ENCODE measurements at places on chromosomes 1 and 21. TPM values are rescaled to one million over a fixed set of nuclear protein-coding genes. Genes with fewer than 3 reads are reported as not detected.
A peak's percentile ranks its signal among the peaks of the same experiment; 100 is the strongest.

The RORC gene
- total RNA-seq, result 0.52 TPM

The PROX1 gene
- total RNA-seq, result 1.5 TPM

- DNase-seq, result no peak
Observed at GRCh38 chr1:15923241-15923640, 52.7 kb downstream of the ZBTB17 start.

The PADI2 gene
- 5.8 TPM for total RNA-seq

- no peak for DNase-seq
Observed at GRCh38 chr1:168979276-168979675, 127.2 kb upstream of the ATP1B1 start.

DNA sequence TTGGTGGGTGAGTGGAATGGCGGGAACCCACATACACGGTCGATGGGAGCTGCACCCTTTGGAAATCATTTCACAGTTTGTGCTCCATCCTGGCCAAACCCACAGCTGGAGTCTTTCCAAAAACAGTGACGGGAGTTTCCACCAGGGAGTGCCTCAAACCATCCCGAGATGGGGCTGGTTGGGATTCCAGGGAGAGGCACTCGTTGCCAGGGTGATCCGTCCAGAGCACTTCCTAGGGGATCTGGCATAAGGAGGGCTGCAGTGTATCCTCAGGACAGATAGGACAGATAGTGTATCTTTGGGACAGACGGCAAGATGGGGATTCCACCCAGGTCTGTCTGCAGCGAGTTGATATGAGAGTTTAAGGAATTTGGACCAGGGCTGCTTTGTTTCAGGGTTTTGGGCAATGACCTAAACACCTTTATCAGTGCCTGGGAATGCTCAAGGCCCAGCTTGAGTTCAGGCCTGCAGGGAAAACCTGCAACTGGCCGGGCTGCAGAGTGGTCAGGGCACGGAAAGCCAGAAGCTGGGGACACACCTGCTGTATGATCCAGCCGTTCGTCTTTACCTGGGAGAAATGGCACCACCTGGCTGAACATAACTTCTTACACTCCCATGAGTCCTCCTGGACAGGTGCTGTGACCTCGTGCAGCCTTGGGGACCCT is 3.4 kb upstream of the POFUT2 start:
- DNase-seq, result peak; percentile 32

- DNase-seq, result no peak
Observed at GRCh38 chr1:150207281-150207971, 28.5 kb downstream of the ANP32E start.

GRCh38 chr1:67430358-67431155 is at the start of gene SERBP1:
Gene SERBP1, minus strand, starts transcription at chr1:67430402. Its CDS starts 102 bp downstream, at chr1:67430300.
- DNase-seq, result peak; percentile 92

GRCh38 chr1:90393025-90393424 is 324.1 kb downstream of the BARHL2 start:
- DNase-seq, result no peak

DNA sequence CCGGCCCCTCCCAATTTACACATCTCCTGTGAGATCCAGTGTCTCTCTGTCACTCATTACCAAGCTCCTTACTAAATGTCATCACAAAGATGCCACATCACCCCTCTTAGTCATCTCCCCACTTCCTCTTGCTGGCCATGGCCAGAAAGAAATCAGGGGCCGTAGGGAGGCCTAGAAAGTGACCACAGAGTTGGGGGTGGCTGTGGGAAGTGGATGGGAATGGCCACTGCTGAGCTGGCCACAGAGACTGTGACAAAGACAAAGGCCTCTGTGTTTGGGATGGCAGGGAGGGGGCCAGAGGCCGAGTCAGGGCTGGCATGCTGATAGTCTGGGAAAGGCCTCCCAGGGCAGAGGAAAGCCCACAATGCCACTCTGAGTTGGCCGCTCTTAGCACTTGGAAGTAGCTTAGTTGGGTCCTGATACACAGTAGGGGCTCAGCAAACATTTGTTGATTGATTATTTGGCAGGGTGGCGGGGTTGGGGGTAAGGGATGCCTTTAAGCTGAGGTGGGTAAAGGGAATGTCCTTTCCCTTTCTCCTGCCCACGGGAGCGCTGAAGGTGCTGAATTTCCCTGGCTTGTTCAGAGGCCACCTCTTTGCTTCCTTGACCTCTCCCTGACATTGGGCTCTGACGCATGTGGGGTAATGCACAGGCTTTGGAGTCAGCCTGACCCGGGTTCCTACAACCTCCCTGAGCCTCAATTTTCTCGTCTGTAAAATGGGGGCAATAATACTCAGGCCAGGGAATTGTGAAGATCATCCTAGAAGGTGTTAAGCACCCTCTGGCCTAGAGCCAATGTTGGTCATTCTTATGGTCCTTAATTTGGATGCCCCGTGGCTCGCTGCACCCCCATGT is 13.2 kb downstream of the NAV1 start:
- DNase-seq, result no peak

The OR2T11 gene
- not detected for total RNA-seq

The KRTAP19-3 gene
- total RNA-seq, result not detected

GRCh38 chr1:3109355-3109754 is 40.4 kb downstream of the PRDM16 start:
- no peak for DNase-seq

DNA sequence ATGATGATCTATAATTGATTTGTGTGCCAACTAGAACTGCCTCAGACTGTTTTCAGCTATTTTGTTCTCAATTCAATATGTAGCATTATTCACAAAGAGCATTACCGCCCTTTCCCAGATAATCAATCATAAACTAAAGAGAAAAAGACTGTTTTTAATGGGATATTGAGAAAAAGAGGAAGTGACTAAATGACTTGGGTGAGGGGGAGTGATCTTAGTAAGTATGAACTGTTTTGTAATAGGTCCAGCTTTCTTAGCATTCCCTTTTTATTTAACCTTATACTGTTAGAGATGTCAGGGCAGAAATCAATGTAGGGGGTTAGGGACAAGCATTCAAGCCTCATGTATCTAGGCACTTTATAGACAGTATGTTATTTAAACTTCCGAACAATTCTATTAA is 157.8 kb upstream of the DPYD start:
- no peak for DNase-seq

GRCh38 chr1:10617931-10618885 is 143.5 kb downstream of the PEX14 start:
- DNase-seq, result no peak

- no peak for DNase-seq
Observed at GRCh38 chr1:63411066-63411465, 43.6 kb downstream of the ALG6 start.

The SLAMF1 gene
- not detected for total RNA-seq

DNA sequence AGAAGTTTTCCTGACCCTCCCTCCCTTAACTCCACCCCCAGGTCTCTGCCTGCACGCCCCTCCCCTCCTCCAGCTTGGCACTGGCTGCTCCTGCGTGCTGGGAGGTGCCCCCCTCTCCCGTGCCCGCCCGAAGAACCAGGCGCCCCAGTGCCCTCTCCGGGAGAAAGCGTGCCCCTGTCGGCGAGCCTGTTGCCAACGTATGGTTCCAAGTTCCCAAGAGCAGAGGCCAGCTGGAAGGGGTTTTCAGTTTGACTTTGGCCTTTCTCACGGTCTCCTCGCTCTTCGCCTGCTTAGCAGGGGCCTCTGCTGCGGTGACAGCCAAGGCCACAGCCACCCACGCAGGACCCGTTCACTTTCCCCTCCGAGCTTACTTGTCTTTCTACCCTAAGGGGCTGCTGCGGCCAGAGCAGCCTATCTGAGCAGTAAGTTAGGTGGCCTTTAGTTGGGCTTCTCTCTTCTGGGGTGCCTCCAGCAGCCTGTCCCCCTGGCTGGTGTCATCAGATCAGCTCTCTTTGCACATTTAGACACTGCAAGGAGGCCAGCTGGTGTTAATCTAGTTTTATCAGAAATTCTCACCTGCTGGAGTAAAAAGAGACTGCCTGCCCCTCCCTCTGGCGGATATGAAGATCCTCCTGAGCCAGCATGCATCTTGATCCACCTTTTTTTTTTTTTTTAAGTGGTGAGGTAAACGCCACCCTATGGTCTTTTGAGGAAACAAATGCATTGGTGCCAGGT is 1.5 kb downstream of the STUM start:
- DNase-seq, result no peak

GRCh38 chr1:161019751-161020495 is 1.0 kb downstream of the F11R start:
- DNase-seq, result no peak

DNA sequence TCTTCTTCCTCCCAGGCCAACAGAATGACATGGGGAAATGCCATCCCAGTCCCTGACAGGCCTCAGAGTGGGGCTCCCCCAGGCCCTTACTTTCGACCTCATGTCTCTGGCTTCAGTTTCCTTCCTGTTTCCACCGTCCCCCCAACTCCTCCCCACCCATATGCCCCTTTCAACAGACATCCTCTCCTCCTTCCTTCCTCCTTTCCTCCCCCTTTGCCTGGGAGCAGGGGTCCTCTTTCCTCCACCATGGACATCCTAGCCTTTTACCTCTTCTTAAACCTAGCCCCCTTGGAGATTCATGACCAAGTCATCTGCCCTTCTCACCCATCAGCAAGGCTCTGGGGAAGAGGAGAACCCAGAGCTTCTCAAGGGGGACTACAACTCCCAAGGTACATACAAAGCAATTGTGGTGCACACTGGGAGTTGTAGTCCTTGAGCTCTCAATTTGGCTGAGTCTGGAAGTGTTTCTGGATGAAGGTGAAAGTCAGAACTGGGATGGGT is 4.0 kb downstream of the ZBTB7B start:
- no peak for DNase-seq

The CELA2B gene
- not detected for total RNA-seq

DNA sequence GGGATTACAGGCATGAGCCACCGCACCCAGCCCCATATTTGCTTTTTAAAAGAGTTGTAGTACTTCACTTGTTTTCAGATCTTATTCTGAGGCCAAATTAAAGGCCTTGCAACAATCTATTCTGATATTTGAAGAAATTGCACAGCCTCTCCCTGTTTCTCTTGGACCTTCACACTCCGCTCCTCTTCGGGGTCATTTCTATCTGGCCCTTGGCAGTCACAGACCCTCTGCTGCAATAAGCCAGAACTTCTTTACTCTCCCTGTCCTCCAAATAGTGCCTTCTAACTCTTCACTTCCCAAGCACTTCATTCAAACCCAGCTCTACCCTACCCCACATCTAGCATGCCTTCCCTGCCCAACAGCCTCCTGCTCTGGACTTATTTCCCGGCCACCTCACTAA is 110.7 kb downstream of the LAMC2 start:
- no peak for DNase-seq

The CELA2A gene
- not detected for total RNA-seq

DNA sequence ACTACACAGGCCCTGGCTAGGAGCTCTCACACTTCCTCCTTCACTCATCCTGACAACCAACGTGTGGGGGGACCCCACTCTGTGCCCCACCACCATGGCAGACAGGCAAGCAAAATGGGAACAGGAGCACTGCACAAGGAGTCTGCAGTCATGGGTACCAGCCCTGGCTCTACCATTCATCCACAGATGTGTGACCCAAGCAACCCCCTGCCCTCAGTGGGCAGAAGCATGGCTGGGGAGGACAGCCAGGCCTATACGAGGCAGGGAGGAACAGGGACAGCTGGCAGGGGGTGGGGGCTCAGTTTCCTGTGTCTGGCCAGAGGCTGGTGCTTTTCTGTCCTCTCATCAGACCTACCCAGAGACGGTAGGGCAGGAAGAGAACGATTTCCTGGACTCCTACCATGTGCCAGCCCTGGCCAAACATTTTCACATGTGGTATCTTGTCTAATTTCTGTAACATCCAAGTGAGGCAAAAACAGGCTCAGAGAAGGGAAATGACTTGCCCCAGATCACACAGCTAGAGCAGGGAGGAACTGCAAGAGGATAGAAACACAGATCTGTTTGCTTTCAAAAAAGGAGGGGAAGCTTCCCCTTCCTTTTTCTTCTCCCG is 178.0 kb downstream of the HIVEP3 start:
- DNase-seq, result no peak

- DNase-seq, result no peak
Observed at GRCh38 chr1:28297826-28298225, 31.0 kb upstream of the MED18 start.

The EPHA10 gene
- total RNA-seq, result 1.0 TPM

DNA sequence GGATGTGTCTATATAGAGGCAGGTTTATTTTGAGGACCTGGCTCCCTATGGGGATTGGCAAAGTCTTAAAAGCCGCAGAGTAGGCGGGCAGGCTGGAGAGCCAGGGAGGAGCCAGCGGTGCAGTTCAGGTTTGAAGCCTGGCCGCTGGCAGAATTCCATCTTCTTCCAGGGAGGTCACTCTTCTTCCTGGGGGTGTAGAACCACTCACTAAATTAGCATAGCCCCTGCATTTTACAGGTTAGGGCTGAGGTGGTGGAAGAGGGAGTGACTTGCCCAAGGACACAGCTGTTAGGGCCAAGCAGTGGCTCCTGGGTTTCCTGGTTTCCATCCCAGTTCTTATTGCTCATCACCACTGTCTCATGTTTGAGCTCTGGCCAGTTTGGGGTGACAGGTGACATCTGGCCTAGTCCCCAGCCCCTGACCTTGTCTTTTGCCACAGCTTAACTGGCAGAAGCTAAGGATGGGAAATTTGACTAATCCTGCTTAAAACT is 1.4 kb downstream of the PINK1 start:
- DNase-seq, result no peak

- DNase-seq, result no peak
Observed at GRCh38 chr1:230823426-230823825, 44.9 kb downstream of the C1orf198 start.

The ZNF683 gene
- not detected for total RNA-seq

GRCh38 chr1:7103874-7104273 is 318.6 kb downstream of the CAMTA1 start:
- DNase-seq, result no peak

All from H1 (cell line).